Activated CD8-positive, alpha-beta memory T cell treated with anti-CD3 and anti-CD28 coated beads for 1 hour (primary cell): ENCODE measurements at places on chromosomes 12 and 14.

DNA sequence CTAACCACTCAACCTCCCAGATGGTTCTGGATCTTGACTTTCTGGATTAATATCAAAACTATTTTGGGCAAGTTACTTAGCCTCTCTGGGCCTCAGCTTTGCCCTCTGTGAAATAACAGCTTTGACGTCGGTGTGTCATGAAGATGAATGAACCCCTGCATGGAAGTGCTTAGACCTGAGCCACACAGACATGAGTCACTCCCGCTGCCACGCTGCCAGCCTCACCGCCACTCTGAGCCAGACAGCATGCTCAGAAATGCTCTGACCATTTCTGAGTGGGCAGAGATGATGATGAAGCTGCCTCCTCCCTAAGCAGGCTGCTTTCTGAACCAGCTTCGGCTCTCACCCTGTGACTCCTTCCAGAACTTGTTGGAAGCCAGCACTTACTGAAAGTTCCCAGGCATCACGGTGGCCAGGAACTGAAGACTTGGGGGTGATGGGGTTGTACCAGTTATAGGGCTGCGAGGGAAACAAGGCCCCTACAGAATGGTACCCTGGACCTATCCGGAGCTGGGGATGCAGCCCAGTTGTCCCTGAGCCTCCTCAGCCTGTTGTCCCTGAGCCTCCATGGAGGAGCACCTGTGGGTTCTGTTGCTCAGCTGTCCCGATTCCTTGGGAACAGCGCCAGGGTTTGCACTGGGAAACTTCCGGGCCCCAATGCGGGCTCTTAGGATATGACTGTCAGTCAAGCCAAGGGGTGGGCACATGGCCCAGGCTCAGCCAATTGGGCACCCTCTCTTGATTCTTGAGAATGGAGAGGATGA, 2.0 kb upstream of the CCDC197 start:
- DNase-seq, result no peak

DNA sequence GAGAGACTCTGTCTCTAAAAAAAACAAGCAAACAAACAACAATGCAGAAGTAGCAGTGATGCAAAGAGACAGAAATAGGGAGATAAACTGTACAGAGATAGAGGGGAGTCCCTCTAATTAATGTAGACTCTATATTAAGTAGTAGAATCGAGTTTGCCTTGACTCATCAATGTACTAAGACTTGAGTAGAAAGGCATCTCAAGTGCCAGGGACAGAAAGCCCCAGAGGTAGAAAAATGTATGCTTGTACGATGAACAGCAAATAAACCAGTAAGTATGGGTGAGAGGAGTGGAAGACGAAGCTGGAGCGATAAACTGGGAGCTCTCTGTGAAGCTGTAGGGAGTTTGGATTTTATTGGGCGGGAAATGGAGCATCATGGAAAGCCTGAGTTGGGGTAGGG, 208.2 kb downstream of the SSPN start:
- no peak for DNase-seq

DNA sequence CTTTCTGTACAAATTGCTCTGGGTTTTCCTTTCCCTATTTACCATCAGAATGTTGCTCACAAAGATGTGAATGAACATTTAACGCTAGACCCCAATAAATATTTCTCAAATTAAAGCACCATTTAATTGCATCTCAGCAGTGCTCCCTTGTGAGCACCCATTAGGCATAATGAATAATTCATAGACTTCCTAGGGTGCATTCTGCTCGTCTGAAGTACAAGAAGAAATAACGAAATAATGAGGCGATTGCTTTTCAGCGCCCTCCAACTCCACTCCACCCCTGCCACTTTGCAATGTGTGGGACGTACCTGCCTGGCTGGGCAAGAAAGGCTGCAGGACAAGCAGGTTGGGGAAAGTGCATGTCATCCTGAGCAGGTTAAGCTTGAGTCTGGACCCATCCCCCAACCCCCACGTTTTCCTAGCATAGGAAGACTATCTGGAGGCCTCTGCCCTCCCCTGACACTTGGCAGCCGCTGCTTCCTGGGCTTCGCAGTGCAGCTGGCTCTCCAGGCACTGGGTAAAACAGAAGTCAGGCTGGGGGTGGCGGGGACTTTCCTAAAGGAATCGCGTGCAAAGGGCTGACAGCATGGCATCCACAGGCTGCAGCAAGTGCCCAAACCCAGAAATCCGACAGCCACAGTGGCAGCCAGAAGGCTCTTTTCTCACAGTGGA, 253.7 kb downstream of the DUSP6 start:
- DNase-seq, result no peak

DNA sequence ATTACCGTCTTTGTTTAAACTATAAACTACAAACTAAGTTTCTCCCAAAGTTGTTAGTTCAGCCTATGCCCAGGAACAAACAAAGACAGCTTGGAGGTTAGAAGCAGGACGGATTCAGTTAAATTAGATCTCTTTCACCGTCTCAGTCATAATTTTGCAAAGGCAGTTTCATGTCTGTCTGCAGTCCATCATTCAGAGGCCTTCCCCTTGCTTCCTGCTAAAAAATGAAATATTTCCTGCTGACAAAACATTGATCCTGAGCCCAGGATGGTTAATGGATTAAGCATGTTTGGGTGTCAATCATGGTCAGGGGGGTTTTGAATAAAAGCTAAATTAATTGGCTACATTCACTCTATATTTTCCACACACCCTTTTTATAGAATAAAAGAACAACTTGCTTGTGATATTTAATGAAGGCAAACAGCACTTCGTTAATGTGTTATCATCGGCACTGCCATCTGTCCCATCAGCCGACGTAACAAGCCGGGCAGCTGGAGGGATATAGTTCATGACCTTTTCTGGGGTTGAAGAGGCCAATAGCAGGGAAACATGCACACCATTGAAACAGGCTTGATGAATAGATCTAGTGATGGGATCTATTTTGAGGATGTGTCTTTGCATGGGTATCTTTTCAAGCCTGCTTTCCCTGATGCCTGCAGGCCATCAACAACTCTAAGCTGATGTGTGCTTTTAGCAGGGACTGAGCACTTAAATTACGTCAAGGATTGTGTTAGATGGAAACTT, 521.3 kb upstream of the TMEM132C start:
- no peak for DNase-seq
